ENCODE measurements at places on chromosomes 5 and 9.

DNA sequence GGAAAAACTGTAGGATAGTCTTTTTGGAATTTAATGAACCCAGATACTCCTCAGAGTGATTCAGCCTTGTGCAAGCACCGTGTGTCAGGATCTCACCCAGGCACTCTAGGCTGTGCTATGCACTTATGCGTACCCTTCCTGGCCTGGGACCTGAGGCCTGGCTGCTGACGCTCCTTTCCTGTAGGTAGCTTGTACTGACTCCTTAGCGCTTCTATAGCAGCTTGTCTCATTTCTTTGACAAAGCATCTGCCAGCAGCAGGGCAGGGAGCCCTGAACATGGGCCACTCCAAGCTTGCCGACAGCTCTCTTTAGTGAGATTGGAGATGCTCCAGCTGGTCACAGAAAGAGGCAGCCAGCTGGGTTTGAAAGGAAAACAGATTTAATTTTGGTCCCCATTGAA lies 147.3 kb downstream of the SGCD start:
- DNase-seq, result no peak

DNA sequence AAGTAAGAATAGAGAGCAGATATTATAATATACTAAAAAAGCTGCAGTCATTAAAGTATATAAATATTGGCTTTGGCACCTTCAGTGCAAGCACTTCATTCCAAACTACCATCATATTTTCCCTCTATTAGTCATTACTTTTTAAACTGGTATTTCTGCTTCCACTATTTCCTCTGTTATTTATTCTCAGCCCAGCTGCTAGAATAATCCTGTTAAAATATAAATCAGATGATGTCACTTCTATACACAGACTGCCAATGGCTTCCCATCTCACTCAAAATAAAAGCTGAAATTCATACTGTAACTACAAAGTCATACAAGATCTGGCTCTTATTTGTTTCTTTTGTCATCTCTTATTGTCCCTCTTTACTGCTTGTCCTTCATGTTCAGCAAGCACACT lies 432.9 kb downstream of the TLE4 start:
- DNase-seq, result no peak

DNA sequence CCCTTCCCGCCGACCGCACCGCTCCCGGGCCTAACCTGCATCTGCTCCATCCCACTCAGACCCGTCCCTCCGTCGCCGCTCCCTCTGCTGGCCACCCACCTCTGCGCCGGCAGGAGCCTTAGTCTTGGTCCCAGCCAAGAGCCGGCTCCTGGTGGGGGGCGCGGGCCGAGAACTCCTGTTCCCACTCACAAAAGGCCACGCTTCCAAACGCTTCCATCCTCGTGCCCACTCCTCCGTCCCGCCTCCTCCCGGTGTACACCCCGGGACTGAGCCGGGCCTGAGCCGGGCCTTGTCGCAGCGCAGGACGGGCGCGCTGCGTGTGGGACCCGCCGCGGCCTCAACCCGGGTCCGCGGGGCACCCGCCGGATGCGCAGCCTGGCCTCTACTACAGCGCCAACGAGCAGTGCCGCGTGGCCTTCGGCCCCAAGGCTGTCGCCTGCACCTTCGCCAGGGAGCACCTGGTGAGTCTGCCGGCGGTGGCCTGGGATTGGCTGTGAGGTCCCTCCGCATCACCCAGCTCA lies 7.5 kb downstream of the ADAMTS13 start:
- DNase-seq, result no peak

GRCh38 chr9:25850803-25851202 lies 172.6 kb upstream of the TUSC1 start:
- DNase-seq, result no peak

DNA sequence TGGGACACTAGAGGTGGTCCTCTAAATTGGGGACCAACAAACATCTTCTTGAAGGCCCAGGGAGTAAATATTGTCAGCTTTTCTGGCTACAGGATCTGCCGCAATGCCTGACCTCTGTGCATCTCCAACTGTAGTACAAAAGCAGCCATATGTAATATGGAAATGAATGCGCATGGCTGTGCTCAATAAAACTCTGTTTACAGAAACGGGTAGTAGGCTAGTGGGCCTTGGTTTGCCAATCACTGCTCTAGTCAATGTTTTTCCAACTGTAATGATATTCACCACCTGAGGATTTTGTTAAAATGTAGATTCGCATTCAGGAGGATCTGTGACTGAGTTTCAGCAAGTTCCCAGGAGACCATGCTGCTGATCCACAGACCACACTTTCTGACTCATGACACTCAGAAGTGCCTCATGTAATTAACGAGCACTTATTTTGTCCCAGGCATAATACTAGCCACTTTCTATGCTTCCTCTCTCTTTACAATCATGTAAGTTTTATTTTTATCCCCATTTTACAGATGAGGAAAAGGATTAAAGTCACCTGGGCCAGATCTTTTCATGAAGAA lies 96.9 kb downstream of the MED27 start:
- DNase-seq, result no peak

DNA sequence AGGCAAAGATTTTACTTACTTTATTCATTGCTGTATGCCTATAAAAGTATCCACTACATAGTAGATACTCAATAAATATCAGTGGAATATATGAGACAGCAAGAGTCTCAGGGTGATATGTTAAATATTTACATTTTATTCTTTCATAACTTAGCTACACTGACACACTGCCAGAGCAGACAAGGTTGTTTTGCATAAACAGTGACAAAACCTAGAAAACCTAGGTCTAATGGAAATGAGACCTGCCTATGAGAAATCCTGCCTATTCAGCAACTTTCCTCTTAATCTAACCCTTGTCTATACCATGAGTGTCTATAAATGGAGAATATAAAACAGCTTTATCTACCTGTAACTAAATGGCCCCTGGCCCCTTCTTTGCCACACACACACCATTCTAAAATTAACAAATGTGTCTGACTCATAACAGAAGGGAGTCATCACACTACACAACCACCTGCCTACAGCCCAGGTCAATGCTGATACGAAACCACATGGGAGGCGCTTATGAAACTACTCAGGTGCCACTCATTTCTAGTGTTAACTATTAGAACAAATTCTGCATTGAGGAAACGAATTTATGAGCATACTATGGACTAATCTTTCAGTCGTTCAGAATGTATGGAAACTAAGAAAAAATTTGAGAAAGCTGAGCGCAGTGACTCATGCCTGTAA lies 60.3 kb downstream of the UBAP2 start:
- DNase-seq, result peak; percentile 81

- peak; percentile 38 for DNase-seq
Observed at GRCh38 chr9:125312411-125312810, 50.8 kb downstream of the GAPVD1 start.

GRCh38 chr5:133232435-133232834 lies 180.6 kb downstream of the HSPA4 start:
- no peak for DNase-seq

GRCh38 chr9:37295178-37295577 lies 127.3 kb upstream of the GRHPR start:
- DNase-seq, result no peak

GRCh38 chr5:142725231-142726187 lies 39.6 kb upstream of the FGF1 start:
- DNase-seq, result no peak

- DNase-seq, result no peak
Observed at GRCh38 chr9:71120501-71121247, 747 bp downstream of the TRPM3 start.

DNA sequence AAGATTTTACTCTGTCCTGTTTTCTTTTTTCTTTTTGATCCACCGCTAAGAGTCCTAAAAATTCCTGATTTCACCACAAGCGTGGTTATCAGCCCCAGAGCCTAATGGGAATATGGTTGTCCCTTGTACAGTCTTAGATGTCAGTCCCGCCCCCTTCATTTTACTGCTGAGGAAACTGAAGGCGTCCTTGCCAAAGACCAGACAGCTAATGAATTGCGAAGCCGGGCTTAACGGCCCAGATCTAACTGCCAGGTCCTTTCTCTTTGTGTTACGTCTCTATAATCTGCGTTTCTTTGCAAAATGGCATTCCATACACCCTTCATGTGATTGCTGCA lies 497 bp downstream of the NSA2 start:
- DNase-seq, result peak; percentile 14

DNA sequence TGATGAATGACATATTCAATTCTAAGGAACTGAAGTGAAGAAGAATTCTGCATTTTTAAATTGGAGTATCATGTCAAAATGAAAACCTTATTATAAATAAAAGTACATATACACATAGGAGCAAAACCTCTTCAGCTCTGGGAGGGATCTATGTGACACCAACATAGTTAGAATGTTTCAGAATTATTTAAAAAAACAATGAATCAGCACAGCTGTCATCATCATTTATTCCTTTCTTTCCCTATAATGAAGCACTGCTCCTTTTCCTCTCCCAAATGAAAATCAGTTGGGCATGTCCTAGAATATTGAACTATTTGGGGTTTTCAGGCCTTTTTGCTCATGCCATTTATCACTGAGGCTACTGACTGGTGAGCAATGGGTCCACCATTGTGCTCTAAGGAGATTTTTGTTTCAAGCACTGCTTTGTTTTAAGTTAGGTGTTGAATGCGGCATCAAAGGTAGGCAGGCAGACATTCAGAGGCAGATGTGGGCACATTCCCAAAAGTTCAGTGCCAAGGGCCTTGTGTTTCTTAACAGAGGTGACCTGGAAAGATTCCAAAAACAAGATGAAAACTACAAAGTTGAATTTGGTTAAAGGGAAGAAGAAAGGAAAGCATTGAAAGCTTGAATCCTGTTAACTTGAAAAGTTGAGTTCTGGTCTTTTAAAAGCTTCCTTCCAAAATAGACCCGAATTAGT lies 126.4 kb upstream of the ADAMTSL1 start:
- DNase-seq, result no peak

- peak; percentile 1 for DNase-seq
Observed at GRCh38 chr9:99660191-99660636, 161.5 kb upstream of the NR4A3 start.

DNA sequence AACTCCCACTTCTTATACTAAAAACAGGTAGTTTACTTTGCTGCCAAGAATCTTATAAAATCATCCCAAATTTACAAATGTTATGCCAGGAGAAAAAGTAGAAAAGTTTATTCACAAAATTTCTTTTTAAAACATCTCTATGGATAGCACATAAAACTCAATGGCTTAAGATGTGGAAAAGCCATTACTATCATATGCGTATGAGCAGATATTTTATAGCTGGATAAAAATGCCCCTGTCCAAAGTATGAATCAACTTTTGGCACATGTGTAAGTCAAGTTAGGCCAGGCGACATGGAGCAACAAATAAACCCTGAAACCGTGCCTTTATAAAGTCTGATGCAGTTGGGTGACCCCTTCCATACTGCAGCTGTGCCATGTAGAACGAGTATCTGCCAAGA lies 38.6 kb upstream of the FBP1 start:
- DNase-seq, result no peak

- DNase-seq, result no peak
Observed at GRCh38 chr5:133523961-133524586, 88.3 kb downstream of the FSTL4 start.

- no peak for DNase-seq
Observed at GRCh38 chr5:130501151-130501865, 597.0 kb downstream of the CHSY3 start.

GRCh38 chr9:114367772-114368569 lies 19.8 kb downstream of the AKNA start:
- no peak for DNase-seq

DNA sequence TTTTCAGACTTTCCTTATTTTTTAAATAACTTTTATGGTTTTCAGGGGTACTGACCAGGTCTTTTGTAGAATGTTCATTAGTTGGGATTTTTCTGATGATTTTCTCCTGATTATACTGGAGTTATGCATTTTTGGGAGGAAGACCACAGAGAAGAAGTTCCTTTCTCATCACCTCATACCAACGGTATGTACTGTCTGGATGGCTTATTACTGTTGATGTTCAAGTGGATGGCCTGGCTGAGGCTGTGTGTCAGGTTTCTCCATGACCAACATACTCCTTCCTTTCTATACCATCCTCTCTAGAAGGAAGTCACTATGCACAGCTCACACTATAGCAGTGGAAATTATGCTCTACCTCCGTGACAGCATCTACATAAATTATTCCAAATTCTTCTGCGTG lies 71.1 kb upstream of the NR3C1 start:
- DNase-seq, result no peak

GRCh38 chr9:127545196-127546124 lies 66.6 kb upstream of the STXBP1 start:
- DNase-seq, result no peak

DNA sequence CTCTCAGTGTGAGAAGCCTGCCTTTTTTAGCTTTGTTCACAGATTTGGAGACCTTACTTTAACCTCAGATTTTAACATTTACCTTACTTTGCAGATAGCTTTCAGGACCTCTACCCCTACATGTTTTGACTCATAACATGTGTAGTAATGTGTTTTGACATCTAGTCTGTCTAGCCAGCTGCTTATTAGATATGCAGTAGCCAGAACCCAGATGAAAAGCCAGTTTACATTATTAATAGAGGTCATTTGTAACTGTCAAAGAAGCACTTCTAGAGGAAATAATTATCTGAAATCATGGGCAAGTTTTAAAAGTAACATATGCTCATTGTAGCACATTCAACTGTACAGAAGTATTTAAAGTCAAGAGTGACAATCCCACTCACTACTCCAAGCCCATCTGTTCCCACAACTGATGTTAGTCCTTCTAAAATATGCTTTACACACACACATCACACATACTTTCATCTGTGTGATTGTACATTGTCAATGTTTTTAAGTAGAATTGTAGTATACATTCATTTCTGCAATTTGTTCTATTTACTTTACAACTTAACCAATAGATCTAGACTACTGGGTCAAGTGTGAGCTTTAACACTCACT lies 71.8 kb upstream of the NIPAL4 start:
- no peak for DNase-seq

GRCh38 chr9:4012441-4012840 lies 287.4 kb downstream of the GLIS3 start:
- DNase-seq, result no peak

DNA sequence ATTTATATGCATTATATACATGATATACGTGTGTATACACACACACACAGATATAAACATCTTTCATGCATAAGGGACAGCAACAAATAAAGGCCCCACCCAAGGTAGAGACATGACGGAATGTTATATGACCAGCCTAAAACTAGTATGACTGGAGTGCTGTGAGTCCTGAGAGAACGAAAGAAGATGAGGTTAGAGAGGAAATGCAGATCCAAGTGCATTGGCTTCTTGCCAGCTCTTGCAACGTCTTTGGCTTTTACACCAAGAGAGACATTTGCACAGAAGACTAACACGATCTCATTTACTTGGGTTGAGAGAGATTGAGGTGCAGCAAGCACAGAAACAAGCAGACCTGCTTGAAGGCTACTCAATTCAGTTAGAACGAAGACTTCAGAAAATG lies 23.0 kb downstream of the CDH10 start:
- no peak for DNase-seq

DNA sequence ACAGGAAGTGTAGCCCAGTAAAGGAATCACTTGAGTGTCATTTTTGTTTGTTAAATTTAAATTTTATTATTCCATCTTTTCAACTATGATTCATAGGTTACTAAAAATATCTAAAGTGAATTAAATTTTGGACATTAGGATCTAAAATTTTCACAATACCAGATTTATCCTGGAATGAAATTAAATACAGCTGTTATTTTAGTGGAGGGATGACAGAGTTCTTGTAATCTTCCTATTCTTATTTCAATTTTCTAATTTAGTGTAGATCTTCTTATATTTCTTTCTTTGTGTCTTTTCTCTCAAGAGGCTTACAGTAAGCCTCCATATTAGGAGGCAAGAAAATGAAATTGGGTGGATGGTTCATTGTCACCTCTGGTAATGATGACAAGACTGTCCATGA lies 167.9 kb upstream of the TNC start:
- no peak for DNase-seq

GRCh38 chr5:138032572-138033385 lies at the start of gene FAM13B:
Gene FAM13B (minus strand): TSS chr5:138033079. CDS start chr5:138019111, 13,968 bp downstream.
- peak; percentile 87 for DNase-seq

- DNase-seq, result no peak
Observed at GRCh38 chr5:153516504-153517240, 26.2 kb downstream of the GRIA1 start.

Measured in activated CD4-positive, alpha-beta T cell treated with anti-CD3 and anti-CD28 coated beads, Interleukin-2, amount 50 U/mL, for 16 hours (primary cell).